Stimulated activated CD4-positive, alpha-beta T cell treated with anti-CD3 and anti-CD28 coated beads, Interleukin-2, amount 100 ng/mL, for 4 hours (primary cell): ENCODE measurements at places on chromosomes 2 and 18.

DNA sequence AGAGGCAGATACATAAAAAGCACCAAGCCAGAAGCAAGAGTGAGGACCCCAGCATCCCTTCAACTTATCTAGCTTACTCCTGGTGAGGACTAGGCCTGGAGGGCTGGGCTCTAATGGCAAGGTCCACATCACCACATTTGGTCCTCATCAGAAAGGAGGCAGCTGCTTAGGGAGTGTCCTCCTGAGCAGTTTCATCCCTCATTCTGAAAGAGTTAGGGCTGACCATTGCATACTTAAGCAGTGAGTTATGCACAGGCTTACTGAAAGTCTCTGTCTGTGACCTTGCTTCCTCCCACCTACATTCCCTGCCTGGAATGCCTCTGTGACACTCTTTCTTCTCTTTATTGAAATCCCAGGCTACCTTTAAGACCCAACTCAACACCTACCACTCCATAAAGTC lies 301.8 kb upstream of the ACVR2A start:
- DNase-seq, result no peak

GRCh38 chr2:134099273-134099672 lies 154.6 kb upstream of the MGAT5 start:
- no peak for DNase-seq

DNA sequence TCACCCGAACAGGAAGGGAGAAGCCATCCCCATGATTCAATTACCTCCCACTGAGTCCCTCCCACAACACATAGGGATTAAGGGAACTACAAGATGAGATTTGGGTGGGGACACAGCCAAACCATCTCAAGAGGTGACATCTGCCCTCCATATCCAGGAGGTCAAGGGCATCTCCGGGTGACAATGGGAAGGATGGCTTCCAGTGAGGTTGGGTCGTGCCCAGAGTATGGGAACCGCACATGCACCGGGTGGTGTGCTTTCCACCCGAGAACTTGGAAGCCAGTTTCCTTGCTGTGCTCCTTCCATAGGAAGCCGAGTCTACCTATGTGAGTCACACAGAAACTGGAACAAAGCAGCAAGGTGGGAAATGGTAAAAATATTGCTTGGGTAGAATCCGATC lies 216.9 kb upstream of the SALL3 start:
- DNase-seq, result no peak

DNA sequence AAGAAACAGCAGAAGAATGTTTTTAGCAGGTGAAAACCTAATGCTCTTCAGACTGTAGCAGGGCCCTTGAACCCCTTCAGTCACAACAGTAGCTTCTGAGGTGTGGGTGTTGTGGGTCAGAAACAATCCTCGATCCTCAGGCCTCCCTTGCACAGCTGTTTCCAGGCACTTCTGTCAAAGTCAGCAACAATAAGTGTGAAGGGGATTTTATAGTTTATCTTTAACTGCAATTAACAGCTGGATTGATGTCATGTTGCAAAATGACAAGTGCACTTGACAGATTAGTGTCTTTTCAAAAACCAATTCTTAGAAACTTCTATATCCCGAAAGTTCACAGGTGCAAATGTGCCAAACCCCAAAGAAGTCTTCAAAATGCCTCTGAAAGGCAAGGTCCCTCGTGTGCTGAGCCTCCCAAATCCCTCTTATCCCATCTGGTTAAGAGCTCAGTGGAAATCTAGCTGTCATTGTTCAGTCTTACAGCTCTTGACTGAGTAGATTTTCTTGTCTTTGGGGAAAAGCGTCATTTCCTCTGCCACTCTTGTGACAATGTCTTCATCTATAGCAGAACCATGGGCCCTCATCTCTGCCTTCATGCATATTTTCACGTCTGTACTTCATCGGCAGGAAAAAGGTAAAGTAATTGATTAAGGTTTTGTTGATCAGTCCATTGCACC lies 29.6 kb downstream of the M1AP start:
- no peak for DNase-seq

DNA sequence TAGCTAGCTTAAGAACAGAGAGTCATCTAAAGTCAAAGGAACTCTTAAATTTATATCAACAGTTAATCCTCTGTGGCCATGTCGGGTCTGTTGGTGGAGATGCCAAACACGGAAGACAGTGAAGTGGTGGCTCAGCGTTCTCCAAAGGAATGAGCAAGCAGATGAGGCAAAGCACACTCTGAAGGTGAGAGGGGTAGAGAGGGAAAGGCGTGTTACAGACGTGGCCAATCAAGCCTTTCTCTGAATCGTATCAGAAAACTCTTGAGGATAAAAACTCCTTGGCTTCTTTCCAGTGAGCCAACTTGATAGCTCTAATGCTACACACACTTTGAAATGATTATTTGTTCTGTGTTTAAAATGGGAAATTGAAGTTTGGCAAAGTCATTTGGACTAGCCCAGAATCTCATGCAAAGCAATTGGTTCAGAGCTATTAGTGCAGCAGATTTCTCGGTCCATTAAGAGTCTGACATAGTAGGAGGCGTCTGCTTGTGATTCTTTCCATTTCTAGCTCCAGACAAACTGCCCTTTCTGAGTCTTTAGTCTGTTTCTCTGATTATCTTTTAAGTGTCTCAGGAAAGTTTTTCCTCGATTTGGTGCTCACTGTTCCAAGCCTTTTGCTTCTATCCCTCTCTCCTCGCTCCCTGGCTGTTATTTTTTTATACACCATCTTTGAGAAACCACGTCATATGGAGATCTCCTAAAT lies 57.5 kb upstream of the CPO start:
- no peak for DNase-seq

DNA sequence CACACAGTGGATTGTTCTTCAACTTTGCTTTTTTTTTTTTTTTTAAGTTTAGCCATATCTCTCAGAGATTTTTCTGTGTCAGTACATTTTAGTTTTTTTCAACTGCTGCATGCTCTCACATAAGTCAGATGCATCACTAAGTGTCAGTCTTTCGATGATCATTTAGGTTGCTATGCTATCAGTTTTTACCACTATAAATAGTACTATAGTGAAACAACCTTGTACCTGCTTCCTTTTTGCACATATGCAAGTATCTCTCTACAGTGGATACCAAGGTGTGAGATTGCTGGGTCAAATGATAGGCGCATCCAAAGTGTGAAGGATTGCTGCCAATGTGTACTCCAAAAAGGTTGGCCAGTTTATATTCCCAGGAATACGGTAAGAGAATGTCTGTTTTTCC lies 33.5 kb upstream of the MAP4K3 start:
- DNase-seq, result no peak

- no peak for DNase-seq
Observed at GRCh38 chr2:226885769-226886435, 50.0 kb downstream of the RHBDD1 start.

- no peak for DNase-seq
Observed at GRCh38 chr2:16025211-16025875, 85.0 kb downstream of the MYCN start.

DNA sequence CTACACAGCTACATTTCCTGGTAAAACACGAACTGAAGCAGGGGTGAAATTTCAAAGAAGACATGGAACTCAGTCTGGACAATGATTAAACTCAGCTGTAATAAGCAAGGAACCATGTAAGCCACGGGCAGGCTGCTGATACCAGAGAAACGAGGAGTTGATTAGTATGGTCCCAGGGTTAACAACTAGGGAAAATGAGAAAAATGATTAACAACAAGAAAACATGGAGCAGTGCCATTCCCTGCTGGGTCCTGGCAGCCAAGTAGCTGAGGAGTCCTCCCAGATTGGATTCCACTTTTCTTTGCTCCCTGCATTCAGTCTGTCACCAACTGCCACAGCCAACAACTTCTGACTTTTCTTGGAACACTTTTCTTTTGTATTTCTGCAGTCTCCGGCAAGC lies 517.0 kb upstream of the KLHL29 start:
- DNase-seq, result no peak

DNA sequence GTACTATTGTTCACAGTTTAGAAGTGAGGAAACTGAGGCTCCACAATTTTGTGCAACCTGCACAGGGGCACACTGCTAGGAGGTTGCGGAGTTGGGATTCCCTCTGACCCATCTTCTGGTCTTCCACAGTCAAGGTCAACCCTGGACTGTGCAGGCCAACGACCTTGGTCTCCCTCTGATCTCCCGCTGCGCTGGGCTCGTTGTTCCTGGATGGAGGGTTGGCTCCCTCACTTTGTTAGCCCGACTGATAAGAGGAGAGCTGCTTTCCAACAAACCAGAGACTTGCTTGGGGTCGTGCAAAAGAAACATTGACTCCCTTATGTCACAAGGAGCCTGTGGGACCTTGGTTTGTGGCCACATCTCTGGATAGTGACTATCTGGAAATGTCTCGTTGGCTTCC lies 187.6 kb downstream of the MYCN start:
- DNase-seq, result no peak

DNA sequence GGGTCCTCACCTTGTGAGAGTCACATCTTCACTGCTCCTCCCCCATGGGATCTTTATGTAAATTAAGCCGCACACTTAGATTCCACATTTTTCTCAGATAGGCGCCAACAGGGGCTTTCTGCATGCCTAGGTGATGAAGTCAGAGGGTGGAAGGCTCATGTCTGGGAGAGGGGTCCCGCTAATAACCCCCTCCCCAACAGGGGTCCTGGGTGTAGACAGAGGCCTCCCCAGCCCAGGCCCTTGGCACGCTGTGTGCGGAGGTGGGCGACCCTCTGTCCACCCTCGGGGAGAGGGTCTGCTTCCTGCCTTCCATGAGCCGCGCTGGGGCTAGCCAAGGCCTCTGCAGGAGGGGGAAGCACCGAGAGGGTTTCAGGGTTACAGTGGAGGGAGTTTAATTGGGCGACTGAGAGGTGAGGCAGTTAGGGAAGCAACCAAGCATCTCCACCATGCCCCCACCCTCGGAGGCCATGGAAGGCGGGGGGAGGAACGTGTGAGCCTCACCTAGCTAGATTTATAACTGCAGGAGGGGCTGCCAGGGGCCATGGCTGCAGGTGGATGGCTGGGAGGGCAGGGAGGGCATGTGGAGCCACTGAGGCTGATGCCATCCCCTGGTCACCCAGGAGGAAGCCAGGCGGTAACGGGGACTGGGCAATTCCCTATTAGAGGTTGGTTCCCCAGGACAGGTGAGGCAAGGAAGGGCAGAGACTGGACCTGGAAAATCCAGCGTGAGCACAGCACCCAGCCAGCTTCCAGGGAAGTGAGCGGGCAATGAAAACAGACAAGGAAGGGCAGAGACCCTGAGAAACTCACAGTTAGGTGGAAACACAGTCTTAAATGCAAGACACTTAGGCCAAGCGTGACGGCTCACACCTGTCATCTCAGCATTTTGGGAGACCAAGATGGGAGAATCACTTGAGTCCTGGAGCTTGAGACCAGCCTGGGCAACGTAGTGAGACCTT lies 7.7 kb upstream of the PXDN start:
- no peak for DNase-seq

GRCh38 chr2:217901835-217902378 lies 100.9 kb downstream of the TNS1 start:
- no peak for DNase-seq

DNA sequence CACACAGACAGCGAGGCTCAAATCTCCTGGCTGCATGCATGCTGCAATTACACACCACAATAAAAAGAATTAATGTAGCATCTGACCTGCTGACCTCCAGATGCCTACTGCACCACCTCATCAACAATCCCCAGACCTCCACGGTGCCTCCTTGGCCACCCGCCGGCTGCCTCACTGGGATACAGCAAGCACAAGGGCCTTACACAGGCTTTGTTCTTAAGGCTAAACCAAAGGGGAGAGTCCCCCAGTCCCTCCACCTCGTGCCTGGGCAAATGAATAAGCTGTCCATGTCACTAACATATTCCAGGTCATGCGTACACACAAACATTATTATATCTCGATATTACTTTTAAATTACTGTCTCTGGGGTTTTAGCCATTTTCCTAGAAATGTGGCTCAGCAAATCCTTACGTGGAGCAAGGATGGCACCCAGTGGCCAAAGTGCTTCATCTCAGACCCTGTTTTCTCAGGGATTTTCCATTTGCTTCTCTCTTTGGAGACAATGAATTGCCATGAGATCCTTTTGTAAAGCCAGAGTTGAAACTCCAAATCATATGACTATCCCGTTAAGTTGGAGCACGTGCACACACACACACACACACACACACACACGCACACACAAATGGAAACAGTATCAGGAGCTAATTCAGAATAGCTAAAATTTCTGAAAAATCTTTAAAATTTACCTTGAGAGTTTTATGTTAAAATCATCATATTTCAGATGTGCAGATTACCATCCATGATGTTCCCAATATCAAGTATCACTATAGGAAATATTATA lies 313.8 kb downstream of the PDE11A start:
- no peak for DNase-seq

DNA sequence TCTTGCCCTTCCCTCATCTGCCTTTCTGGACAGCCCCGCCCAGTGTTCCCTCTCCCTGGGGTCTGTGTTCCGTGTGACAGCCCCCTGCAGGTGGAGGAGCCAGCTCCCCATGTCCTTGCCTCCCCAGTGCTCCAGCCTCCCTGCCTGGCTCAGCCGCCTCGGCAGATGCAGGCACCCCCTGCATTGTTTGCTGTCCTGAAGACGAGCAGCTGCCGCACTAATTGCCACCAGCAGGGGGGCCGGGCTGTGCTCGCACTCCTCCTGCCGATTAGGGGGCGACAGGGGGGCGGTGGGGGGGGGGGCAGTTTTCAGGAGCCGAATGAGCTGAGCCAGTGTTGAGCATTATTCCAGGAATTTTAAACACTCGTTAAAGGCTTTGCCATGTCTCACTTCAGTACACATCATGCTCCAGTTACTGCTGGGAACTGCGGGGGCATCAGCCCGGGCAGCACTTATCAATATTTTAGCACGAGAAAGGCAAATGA lies 23.3 kb downstream of the SIX3 start:
- DNase-seq, result no peak

- DNase-seq, result no peak
Observed at GRCh38 chr2:501130-501529, 176.1 kb downstream of the TMEM18 start.

DNA sequence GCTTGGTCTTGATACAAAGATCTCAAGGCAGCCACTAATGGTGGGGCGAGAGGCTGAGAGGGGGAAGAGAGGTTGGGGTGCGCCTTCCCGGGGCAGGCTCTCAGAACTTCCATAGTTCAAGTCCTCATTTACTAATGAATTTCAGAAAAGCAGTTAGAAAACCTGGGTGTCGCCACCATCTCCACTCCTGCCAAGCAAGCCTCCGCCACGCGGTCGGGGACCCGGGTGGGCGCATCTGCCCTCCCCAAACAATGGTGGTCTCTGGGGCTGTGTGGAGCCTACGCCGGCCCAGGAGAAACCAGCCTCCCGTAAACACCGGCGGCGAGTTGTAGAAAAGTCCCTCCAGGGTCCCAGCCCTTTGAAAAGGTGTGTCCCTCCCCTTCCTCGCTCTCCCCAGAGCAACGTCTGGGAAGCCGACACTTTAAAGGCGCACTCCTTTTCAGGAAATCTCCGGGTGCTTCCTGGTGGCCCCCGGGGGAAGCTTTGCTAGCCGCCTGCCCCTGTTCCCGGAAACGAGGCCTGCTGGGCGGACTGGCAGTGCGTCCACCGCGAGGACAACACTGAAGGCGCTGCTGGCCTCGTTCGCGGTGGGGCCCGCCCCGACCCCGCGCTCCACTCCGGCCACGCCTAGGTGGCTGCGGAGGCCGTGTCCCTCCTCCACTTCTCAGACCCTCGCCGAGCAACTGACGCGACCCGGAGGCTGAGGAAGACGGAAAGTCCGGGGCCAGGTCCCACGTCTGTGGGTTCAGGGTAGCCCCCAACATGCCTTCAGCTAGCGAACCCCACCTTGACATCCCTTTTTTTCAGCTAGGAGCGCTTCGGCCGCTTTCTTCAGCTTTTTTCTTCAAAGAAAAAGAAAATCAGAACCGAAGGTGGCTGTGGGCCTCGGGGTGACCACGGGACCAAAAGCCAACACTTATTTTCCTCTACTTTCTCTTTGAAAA lies 16.8 kb downstream of the EVX2 start:
- DNase-seq, result no peak

- no peak for DNase-seq
Observed at GRCh38 chr2:189952536-189953109, 109.9 kb downstream of the MSTN start.
